ENCODE measurements at places on chromosomes 16 and 17. TPM values are rescaled to one million over a fixed set of nuclear protein-coding genes. Genes with fewer than 3 reads are reported as not detected.

- DNase-seq, result no peak
- H3K27me3 ChIP-seq, result no peaks in the 10 kb centered on the region
- no peaks in the 10 kb centered on the region for H3K36me3 ChIP-seq
- no peak overlapping the region for H3K27ac ChIP-seq
- no peaks in the 10 kb centered on the region for H3K4me1 ChIP-seq
These were observed 62.9 kb downstream of the SDK2 start for GRCh38 chr17:73581379-73581778.

DNA sequence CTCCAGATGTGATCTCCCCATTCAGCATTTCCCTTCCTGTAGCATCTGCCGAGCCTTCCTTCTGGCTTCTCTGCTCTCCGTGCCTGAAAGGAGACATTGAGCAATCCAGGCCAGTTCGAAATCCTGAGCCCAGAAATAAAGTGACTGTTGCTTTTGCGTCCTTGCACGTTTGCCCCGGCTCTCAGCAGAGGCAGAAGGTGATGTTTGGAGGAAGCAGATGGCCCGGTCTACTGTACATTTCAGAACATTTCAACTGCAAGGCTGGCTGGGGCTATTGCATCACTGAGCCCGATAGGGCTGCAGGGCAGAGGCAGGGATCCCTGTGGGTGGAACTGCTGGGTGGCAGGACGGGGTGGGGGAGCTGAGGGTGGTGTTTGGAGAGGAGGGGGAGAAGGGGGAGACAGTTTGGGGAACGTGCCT, 29.4 kb downstream of the IRF8 start:
- H3K27ac ChIP-seq, result no peak overlapping the region
- H3K27me3 ChIP-seq, result no peaks in the 10 kb centered on the region
- no peaks in the 10 kb centered on the region for H3K36me3 ChIP-seq
- peaks cover 8% of the 10 kb centered on the region for H3K4me1 ChIP-seq
- no peak overlapping the region for H3K4me3 ChIP-seq

GRCh38 chr16:6725634-6726331, 606.9 kb upstream of the RBFOX1 start:
- no peaks in the 10 kb centered on the region for H3K4me1 ChIP-seq
- H3K27me3 ChIP-seq, result no peaks in the 10 kb centered on the region
- H3K36me3 ChIP-seq, result no peaks in the 10 kb centered on the region
- H3K27ac ChIP-seq, result no peak overlapping the region

Gene PLA2G10
- total RNA-seq, result not detected
